RWPE1 (cell line): ENCODE measurements at places on chromosomes 7 and 10.
A peak's percentile ranks its signal among the peaks of the same experiment; 100 is the strongest.

DNA sequence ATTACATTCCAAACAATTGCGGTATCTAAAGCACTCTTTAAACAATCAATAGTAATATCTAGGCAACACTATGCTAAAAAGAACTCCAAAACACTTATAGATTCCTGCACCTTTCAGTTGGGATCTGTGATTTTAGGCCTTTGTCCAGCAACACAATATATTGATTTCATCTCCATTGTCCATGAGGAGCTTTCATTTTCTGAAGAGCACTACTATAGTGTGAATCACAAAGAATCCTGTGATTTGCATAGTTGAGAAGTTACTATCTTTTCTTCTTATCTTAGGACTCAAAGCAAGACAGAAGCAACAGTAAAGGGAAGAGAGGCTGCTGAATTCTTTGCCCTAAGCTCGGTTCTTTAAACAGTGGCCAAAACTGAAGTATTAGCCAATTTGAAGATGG, 846.8 kb downstream of the IPMK start:
- DNase-seq: no peak

GRCh38 chr10:31578951-31579350, 259.9 kb downstream of the ZEB1 start:
- no peak for DNase-seq

- no peak for DNase-seq
Observed at GRCh38 chr7:154744861-154745258, 258.1 kb downstream of the PAXIP1 start.

- peak; percentile 3 for DNase-seq
Observed at GRCh38 chr7:46444256-46444655, 523.2 kb upstream of the IGFBP3 start.

DNA sequence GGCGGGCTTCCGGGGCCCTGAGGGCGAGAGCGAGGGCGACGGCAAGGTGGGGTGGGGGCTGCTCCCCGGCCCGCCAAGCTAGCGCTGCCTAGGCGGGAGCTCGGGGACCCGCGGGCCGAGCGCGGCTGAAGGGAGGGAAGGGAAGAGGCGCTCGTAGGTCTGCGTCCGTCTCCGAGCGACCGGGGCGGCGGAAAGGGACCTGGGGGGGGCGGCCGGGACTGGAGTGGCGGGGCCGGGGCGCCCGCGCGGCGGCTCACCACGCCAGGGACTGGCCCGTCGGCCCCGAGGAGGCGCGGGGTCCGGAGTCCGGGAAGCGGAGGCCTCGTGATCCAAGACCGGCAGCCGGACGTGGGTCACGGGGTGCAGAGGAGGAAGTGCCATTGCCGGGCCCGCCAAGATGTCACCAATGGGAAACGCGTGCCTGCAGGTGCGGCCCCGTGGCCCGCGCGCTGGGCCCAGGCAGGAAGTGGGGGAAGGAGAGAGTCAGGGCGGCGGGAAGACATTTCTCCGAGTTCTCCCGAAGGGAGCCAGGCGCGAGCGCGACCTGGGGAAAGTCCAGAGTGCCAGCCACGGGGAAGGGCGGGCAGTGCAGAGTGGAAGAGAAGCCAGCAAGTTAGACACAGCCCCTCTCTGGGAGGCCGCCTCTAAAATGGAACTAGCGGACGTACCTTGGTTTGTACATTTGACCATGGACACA, 11.9 kb downstream of the HNRNPF start:
- DNase-seq: peak; percentile 87
